ENCODE measurements at places on chromosomes 5 and 9.

DNA sequence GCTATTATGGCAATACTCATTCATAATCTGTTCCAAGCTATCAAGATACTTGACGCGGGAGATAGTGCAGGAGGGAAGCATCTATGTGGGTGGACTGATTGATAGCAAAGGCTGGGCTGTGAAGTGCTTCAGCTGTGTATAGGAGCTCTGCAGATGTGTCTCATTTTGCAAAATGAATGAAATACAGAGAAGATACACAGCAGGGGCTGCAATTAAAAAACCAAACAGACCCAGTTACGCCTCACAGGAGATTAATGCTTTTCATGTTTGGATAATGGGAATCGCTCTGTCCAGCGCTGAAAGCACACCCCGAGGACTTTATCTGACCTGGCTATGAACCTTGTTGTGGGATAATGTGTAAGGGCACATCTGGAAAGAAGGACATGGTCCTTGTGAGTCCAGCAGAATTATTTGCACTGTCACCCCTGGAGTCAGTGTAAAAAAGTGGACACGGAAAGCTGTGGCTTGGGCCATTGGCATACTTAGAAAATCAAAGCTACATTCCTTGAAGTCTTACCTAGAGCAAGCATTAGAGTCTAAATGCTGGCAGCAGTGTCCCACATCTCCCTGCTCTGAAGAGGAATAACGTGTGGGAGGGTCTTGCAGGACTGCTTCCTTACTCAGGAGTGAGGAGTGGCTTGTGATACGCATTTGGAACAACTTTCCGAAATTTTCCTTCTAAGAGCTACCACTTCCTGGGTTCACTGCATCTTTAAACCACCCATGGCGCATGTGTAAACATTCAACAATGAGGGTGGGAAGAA is 2.6 kb downstream of the SH3RF2 start:
- DNase-seq = no peak

- no peak for DNase-seq
Measured at GRCh38 chr5:133225671-133226152, 173.9 kb downstream of the HSPA4 start.

- DNase-seq = no peak
Measured at GRCh38 chr9:135523521-135524129, 2.4 kb downstream of the LCN1 start.

DNA sequence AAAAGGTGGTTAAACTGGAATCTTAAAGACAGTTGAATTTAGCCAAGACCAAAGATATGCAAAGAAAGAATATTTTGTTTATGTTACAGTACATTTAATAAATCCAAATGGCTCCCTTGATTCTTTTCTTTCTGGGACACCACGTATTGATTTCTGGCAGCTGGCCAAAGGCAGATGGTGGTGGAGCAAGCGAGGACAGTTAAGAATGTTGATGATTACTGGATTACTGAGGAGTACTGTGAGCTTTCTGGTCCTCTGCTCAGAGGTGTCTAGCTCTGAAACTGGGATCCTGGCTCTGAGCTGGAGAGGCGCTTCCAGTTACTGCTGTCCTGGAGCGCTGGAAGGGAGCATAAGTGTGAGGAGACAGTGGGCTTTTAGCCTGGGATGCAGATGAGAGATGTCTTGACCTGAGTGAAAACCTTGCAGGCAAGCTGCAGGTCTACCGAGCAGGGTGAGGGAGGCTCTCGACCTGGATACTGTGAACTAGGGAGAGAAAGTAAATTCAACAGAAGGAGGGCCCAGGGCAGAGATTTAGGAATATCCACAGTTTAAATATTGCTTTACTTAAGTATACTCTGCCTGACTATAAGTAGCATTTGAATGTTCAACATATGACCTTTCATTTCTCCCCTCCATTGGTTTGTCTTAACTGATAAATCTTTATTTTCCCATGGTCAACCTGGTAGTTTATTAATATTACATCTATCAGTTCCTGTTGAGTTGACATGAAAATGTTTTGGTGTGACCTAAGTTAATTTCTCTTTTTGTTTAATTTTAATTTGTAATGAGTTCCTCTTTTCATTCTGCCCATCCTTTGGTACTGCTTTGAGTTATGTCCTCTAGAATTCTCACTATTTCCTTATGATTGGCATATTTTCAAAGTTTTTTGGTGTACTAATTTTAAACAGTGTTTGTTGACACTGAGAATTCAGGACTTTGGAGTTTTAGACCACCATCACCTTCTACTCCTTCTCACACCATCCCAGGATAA is 3.7 kb downstream of the SYK start:
- no peak for DNase-seq

- no peak for DNase-seq
Measured at GRCh38 chr5:158435161-158435616, 576.2 kb upstream of the CLINT1 start.

DNA sequence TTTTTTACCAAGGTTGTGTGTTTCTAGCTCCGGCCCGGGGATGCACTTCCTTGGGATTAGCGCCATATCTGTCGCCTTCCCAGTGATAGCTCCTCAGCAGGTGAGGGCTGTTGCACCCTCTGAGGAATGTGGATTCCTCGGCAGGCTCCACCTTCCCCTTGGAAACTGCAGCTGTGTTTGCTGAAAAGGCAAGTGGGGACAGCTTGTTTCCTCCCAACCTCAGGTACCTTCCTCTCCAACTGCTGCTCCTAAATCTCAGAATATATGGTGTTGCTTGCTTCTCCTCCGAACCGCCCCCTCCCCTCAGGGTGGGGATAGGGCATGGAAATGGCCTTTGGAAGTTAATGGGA is 1.3 kb downstream of the SLC1A1 start:
- DNase-seq = no peak

GRCh38 chr9:123697686-123698085 is 232.2 kb downstream of the DENND1A start:
- DNase-seq = no peak

DNA sequence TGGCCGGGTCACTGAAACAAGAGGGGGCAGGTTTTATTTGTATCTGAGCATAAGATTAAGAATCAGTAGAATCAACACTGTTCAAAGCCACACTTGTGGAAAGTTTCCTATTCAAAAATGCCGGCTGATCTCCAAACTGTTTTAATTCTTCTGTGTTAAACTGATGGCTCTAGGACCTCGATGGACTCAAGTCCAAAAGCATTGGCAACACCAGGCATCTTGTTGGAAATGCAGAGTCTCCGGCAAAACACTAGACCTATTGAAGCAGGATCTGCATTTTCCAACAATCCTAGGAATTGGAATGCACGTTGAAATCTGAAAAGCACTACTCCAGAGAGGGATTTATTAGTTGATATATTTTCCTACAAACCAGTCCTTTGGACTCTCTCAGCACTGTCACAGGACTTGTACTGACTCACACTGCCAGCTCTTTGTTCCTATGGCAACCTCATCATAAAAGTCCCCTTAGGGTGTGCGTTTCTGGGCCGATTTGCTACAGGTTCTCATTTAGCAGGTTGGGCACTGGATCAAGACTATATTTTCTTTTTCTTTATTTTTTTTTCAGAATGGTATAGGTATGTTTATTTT is 48.1 kb upstream of the PCA3 start:
- DNase-seq = no peak

DNA sequence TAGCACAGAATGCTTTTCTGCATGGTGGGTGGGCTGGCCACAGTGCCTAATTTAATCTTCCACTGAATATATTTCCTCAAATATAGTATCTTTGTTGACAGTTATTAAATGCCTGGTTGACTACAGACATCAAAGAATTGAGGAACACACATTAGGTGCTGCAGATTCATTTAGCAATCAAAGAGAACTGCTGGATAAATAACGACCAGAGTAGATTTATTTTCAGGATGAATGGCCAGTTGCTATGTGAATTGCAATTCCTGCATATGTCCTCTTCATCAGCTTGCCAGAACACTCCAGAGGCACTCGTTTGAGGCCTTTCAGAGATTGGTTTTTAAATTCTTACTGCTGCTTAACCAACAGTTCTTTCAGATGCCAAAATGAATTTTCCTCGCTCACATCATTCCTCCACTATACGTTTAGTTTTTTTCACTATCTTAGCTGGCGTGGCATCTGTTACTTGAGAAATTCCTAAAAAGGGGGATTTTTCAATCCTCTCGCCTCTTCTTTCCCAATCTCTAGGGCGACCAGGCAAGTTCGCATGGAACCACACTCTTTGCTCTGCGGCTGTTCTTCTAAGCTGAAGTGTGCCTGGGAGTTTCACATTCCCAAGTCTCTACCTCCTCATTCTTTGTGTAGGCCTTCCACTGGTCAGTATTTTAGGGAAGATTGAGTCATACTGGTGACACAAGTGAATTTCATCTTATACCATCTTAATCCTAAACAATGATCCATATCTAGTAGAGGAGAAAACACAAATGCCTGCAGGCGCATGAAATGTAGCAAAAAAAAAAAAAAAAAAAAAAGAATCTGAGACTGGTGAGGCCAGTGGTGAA is 237.1 kb upstream of the NMUR2 start:
- DNase-seq = no peak

GRCh38 chr9:95793924-95794828 is 81.3 kb upstream of the ERCC6L2 start:
- DNase-seq = no peak

DNA sequence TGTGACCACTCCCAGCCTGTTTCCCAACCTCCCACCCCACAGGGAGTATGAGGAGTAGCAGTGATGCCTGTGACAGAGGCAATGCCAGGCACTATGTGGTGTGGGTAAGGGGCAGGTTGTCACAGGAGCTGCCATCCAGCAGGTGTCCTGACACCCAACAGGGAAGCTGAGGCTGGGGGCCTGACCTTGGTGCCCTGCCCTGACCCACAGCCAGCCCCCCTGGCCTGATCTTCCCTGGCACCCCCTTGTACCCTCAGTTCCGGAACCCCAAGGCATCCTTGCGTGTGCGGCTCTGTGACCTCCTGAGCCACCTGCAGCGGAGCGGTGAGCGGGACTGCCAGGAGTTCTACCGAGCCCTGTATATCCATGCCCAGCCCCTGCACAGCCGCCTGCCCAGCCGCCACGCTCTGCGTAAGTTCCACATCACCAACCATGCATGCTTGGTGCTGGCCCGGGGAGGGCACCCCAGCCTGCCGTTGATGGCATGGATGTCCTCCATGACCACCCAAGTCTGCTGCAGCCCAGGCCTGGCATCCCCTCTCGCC is 14.4 kb downstream of the CARD19 start:
- DNase-seq = no peak

Data from Panc1 (cell line).